Activated T-helper 17 cell treated with anti-CD3 and anti-CD28 coated beads, Interleukin-2, amount 50 U/mL, for 72 hours (primary cell): ENCODE measurements at places on chromosomes 6 and 20. TPM values are rescaled to one million over a fixed set of nuclear protein-coding genes. Genes with fewer than 3 reads are reported as not detected.

GRCh38 chr20:34927736-34928135, 27.9 kb downstream of the GSS start:
- no peak for ATAC-seq
- H3K27me3 ChIP-seq = no peaks in the 10 kb centered on the region
- H3K4me1 ChIP-seq = peaks cover 4% of the 10 kb centered on the region
- peak overlapping the region; percentile 75 for H3K27ac ChIP-seq
- H3K36me3 ChIP-seq = peaks cover 38% of the 10 kb centered on the region

DNA sequence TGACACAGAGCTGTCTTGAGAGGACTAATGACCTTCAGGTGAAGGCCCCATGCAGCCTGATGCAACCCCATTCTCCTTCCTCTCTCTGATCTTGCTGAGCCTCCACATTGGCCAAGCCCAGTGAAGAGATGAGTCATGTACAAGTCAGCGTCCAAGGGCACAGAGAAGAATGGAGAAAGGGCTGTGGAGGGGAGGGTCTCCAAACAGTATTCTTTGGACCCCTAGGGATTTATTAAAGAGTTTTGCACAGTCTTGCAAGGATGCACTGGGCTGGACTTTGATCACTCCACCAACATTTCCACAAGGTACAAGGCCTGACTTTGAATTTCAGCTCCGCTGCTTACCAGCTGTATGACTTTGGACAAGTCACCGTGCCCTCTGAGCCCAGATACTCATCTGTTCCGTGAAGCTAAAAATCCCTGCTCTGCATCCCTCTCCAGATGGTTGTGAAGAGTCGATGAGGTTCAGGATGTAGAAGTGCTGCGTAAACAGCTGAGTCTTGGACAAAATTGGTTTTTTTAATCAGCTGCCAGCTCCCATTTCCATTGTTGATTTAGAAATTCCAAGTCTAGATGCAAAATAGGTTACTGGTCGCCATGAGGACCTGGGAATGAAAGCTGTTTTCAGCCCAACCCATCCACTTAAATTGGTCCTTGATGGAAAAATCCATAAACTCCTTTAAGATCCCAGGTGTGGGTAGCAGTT, 14.1 kb upstream of the KCNG1 start:
- peaks cover 23% of the 10 kb centered on the region for H3K27me3 ChIP-seq
- H3K4me1 ChIP-seq = no peaks in the 10 kb centered on the region
- no peak overlapping the region for H3K27ac ChIP-seq
- no peaks in the 10 kb centered on the region for H3K36me3 ChIP-seq
- H3K4me3 ChIP-seq = no peak overlapping the region
- no peak for ATAC-seq

Gene KCNQ5
- 1.3 TPM for total RNA-seq

GRCh38 chr6:152563177-152563576, 74.0 kb downstream of the SYNE1 start:
- ATAC-seq = no peak
- no peaks in the 10 kb centered on the region for H3K36me3 ChIP-seq
- no peaks in the 10 kb centered on the region for H3K4me1 ChIP-seq

Gene MYT1
- total RNA-seq = not detected

GRCh38 chr6:105591053-105591452, 188.2 kb upstream of the PREP start:
- peaks cover 24% of the 10 kb centered on the region for H3K4me1 ChIP-seq
- H3K4me3 ChIP-seq = no peak overlapping the region
- ATAC-seq = peak; percentile 79
- H3K27me3 ChIP-seq = no peaks in the 10 kb centered on the region
- H3K27ac ChIP-seq = no peak overlapping the region
